ENCODE measurements at places on chromosomes 5 and 9.

DNA sequence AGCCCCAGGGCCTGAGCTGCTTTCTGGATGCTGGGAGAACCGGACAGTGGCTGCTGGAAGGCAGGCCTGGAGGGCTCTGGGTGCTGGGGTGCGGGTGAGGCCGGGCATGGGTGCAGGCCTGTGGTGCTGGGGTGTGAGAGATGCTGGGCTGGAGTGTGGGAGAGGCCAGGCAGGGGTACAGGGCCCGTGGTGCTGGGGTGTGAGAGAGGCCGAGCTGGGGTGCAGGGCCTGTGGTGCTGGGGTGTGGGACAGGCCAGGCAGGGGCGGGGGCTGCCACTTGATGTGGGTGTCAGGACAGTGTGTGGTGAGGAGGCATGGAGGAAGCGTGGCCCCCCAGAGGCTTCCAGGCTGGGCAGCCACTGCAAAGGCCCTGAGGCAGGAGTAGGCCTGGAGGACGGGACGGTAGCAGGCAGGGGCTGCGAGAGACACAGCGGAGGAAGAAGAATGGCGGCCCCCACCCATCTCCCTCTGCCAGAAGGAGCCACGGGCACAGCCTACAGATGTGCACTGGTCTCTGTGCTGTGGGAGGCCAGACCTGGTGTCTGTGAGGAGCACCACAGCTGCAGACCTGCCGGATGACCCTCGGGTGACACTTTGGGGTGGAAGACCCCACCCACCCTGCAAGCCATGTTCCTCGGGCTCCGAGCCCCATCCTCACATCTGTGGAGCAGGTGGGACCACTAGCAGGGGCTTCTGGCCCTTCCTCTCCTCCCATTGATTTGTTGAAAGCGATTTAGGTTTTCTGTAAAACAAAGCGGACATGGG lies 9.3 kb downstream of the NKD2 start:
- no peak for DNase-seq

- DNase-seq, result no peak
These were observed 77.4 kb upstream of the DMRT1 start for GRCh38 chr9:764105-764524.

DNA sequence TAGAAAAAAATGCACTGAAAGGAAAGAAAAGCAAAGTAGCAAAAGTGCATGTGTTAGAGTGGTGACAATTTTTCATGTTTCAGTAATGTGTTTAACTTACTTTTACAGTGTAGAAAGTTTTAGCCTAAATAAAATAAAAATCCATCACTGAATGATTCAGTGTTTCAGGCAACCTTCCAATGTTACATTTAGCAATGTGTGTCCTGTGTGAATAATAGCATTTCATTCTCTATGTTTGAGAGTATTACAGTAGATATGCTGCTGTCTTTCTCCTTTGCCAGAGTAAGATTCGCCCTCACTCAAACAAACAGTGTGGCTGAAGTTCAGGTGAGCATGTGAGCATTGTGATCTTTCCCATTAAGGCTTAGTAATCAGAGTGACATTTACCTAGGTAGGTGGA lies 171.1 kb downstream of the TARS1 start:
- DNase-seq, result no peak

GRCh38 chr9:72132052-72132451 lies 17.2 kb upstream of the GDA start:
- no peak for DNase-seq

- DNase-seq, result no peak
These were observed 339.3 kb downstream of the DRD1 start for GRCh38 chr5:175104677-175105076.

GRCh38 chr9:2613730-2614271 lies 7.8 kb upstream of the VLDLR start:
- DNase-seq, result no peak

DNA sequence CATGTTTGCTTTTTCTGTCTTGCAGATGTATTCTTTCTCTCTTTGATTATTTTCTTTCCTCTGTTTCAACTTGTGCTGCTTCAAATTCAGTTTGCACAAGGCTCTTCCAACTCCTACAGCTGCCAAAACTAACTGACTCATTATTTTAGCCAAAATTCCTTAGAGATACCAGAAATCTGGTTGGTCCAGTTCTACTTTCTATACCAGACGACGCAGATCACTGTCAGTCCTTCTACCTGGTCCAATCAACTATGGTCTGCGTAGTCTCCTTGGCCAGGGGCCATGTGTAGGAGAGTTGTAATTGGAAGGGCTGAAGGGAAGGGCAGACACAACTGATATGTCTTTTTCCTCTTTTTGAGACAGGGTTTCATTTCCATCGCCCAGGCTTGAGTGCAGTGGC lies 51.9 kb upstream of the JAK2 start:
- no peak for DNase-seq

DNA sequence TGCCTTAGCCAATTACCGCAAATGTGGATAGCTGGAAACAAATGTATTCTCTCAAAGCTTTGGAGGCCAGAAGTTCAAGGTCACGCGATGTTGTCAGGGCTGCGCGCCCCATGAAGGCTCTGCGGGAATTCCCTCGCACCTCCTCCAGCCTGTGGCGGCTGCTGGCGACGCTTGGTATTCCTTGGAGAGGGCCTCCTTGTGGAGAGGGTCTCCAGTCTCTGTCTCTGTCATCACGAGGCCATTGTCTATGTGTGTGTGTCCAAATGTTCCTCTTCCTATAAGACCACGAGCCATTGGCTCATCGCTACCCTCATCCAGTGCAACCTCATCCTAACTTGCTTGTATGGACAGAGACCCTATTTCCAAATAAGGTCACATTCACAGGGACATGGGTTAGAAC lies 97.5 kb downstream of the ANKRD33B start:
- no peak for DNase-seq

DNA sequence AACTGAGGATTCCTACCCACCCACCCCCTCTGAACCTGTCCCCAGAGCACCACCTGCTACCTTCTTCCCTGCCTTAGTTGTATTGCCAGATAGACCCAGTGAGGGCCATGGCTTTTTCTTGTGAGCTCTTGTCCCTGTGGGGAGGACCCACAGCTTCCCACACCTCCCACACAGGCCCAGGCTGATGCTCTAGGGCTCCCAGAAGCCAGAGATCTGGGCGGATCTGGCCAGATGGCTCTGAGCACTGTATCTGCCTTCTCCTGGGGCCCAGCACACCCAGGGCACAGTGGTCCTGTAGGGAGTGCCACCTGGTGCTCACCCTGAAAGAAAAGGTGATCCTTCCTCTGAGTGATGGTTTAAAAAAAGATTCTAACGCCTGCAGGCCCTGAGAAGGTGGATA lies 131.7 kb downstream of the DAB2IP start:
- no peak for DNase-seq

DNA sequence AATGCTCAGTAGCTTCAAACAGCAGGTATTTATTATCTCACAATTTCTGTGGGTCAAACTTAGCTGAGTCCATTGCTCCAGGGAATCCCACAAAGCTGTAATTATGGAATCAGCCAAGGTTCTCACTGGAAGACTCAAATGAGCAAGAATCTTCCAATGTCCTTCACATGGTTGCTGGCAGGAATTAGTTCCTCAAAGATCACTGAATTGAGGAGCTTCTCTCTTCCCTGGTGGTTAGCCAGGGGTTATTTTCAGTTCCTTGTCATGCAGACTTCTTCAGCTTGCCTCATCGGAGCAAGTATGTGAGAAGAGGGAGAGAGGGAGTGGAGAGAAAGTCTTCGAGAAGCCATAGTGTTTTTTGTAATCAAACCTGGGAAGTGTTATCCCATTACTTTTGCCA lies 2331.9 kb downstream of the MAT2B start:
- no peak for DNase-seq

DNA sequence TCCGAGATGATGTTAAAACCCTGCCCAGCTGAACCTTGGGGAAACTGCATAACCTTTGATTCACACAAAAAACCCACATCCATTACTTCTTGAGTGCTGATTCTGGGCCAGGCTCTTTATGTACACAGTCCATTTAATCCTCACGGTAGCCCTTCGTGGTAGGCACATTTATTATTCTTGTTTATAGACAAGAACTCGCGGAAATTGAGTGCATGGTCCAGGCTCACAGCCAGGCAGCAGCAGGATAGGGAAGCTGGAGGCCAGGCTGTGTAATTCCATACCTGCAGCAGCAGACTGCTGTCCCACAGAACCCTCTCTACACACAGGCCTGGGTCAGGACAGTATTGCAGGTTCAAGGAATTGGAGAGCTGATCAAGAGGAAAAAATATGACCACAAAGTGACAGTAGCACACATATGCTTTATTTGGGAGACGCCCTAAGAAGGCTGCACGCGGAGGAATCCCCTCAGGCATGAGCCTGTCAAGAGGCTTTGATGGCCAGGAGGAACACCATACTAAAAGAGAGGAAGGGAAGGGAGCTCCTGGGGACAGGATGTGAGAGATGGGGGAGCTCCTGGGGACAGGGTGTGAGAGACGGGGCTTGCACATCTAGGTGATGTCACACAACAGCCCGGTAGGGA lies 28.4 kb upstream of the FAM120A start:
- DNase-seq, result no peak

DNA sequence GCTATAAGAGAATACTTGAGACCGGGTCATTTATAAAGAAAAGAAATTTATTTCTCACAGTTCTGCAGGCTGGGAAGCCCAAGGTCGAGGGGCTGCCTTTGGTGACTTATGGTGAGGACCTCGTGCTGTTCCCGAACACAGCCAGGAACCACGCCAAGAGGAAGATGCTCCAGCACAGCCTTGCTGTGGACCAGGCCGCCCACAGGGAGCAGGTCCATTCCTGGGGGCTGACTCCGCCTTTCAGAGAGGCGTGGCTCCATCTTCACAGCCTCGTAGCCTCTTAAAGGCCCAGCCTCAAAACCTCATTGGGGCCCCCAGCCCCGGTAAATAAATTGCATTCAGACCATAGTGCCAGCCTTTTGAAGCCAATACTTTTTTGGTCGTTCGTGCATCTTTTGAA lies 93.5 kb upstream of the CACNA1B start:
- DNase-seq, result no peak

DNA sequence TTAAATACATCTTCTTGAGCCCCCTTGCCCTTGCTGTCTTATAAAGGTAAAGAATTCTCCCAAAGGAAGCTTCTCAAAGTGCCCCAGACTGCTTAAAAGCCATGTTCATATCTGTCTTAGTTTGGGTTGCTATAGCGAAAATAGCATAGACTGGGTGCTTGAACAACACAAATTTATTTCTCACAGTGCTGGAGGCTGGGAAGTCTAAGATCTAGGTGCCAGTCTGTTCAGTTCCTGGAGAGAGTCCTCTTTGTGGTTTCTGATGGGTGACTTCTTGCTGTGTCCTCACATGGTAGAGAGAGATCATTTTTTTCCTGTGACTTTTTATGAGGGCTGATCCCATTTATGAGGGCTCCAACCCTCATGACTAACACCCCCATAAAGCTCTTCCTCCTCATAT lies 486.7 kb upstream of the ADAMTS16 start:
- DNase-seq, result no peak

- no peak for DNase-seq
These were observed 2.5 kb upstream of the RNF180 start for GRCh38 chr5:64163135-64163534.

DNA sequence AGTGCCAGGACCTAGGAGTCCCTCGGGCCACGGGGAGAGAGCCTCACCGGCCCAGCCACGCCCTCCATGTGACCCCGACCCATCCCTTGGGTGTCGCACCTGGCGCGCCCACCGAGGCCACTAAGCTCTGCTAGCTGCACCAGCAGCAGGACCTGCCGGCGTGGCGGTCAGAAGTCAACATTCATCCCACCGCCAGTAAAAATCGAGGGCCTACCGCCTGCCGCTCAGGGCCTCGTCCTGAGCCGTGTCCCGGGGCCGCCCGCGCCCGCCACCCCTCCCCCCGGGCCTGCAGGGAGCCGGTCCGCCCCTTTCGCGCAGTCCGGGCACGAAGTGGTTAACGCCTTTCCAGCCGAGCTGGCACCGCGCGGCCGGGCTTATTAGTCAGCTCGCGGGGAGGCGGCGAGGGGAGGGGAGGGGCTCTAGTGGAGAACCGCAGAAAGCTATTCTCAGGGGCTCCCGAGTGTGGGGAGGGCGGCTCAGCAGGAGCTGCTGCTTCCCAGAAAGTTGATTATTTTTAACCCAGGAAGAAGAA lies 124.4 kb downstream of the C9orf50 start:
- peak; percentile 84 for DNase-seq

DNA sequence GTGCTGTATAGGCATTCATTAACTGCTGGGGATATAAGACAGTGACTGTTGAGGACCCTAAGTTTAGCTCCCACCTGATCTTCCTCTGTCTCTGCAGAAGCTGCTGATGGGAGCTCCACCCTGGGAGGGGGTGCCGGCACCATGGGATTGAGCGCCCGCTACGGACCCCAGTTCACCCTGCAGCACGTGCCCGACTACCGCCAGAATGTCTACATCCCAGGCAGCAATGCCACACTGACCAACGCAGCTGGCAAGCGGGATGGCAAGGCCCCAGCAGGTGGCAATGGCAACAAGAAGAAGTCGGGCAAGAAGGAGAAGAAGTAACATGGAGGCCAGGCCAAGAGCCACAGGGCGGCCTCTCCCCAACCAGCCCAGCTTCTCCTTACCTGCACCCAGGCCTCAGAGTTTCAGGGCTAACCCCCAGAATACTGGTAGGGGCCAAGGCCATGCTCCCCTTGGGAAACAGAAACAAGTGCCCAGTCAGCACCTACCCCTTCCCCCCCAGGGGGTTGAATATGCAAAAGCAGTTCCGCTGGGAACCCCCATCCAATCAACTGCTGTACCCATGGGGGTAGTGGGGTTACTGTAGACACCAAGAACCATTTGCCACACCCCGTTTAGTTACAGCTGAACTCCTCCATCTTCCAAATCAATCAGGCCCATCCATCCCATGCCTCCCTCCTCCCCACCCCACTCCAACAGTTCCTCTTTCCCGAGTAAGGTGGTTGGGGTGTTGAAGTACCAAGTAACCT lies 22.1 kb downstream of the PCDHGC5 start:
- no peak for DNase-seq

DNA sequence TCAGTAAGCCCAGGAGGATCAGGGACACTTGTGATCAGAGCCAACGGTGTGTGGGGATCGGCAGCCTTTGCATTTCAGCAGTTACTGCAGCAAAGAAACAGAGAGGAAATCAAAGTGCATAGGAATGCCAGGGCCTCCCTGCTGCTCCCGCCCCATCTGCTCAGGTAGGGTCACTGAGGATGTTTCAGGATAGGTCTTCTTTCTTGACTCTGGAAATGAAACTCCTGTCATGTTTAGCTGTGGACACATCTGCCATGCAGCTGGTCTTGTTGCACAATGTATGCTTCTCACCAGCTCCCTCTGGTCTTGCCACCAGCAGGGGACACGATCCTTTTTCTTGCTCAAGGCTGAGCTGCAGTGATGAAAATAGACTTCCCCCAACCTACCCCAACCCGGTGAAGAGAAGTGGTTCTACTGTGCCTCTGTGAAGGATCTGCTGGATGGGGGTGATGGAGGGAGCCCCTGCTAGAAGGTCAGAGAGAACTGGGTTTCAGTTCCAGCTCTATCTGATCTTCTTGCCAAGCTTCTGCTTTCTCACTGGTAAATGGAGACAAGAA lies 185.2 kb upstream of the KLF4 start:
- DNase-seq, result no peak

GRCh38 chr5:149435660-149436059 lies 56.6 kb upstream of the IL17B start:
- no peak for DNase-seq

DNA sequence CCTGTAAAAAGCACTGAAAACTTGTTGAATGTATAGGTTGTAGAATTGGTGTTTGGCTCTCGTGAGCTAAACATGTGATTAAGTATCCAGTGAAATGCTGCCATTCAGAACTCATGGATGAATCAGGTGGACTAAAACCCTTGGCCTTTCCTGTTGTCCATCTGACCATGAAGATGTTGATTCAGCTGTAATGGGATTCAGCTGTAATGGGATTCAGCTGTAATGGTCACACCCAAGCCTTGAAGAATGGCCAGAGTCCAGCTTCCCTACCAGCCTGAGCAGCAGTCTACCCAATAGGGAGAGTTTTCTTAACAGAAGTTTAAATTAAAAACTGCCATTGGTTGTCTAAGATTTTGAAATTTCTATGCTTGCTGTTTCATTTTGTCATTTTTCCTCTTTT lies 18.1 kb downstream of the MAMDC2 start:
- DNase-seq, result no peak
